ENCODE measurements at places on chromosomes 4 and X. TPM values are rescaled to one million over a fixed set of nuclear protein-coding genes. Genes with fewer than 3 reads are reported as not detected.

PFKFB1 gene
- total RNA-seq = 0.60 TPM

ATP11C gene
- 19.3 TPM for total RNA-seq

CXXC4 gene
- total RNA-seq = not detected

HEPH gene
- 0.20 TPM for total RNA-seq

ERCC6L gene
- 11.3 TPM for total RNA-seq

TEX11 gene
- total RNA-seq = not detected

PNMA6F gene
- not detected for total RNA-seq

SOWAHD gene
- total RNA-seq = not detected

FGFBP1 gene
- not detected for total RNA-seq

- no peak for DNase-seq
Measured at GRCh38 chr4:93187892-93188291, 640.7 kb upstream of the ATOH1 start.

DNA sequence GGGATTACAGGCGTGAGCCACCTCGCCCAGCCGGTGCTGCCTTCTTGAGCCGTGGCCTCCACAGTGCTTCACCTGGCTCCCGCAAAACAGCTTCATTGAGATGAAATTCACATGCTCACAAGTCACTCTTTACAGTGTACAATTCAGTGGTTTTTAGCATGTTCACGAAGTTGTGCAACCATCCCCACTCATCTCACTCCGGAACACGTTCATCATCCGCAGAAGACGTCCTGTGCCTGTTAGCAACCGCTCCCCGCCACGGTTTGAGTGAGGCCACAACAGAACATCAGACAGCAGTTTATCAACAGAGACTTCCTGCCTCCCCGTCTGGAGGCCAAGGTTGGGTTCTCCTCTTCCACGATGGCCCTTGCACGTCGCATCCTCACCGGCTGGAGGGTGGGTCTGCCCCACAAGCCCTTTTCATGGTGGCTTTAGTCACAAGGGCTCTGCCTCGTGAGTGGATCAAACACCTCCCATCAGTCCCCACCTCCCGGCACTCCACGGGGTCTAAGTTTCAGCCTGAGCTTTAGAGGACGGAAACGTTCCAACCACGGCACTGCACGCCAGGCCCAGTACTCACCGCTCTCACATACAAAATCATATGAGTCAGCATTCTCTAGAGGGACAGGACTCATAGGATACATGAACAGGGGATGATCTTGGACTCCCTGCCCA, 29.6 kb upstream of the SPON2 start:
- peak; percentile 92 for DNase-seq

GRCh38 chr4:153655928-153656327, 28.2 kb upstream of the TLR2 start:
- DNase-seq = no peak

- no peak for DNase-seq
Measured at GRCh38 chrX:39729981-39730661, 367.6 kb downstream of the BCOR start.

- DNase-seq = peak; percentile 36
Measured at GRCh38 chr4:26325191-26325590, 4.4 kb downstream of the RBPJ start.

GRCh38 chr4:143071351-143071750, 113.4 kb upstream of the USP38 start:
- DNase-seq = no peak

All from activated CD8-positive, alpha-beta T cell treated with anti-CD3 and anti-CD28 coated beads for 36 hours (primary cell).